ENCODE measurements at places on chromosomes 5 and 9.
A peak's percentile ranks its signal among the peaks of the same experiment; 100 is the strongest.

- DNase-seq: no peak
Observed at GRCh38 chr9:4238522-4238921, 61.3 kb downstream of the GLIS3 start.

DNA sequence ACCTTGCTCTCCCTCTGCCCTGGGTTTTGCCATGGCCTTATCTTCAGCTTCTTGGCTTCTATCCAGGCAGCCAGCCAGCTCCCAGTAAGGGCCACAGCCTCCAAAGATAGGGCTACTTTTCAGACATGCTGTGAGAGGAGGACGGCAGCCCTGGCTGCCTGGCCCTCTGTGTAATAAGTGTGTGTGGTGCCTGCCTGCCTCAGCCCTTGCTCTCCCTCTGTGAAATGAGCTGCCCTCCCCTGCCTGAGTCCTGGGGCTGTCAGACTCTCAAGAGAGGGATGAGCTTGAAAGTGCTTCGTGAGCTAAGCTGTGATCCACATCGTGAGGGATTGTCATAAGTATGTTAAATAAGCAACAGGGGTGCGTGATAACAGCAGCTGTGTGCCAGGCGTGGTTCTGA lies 8.1 kb downstream of the NDST1 start:
- no peak for DNase-seq

GRCh38 chr5:2187687-2188086 lies 305.0 kb upstream of the IRX4 start:
- no peak for DNase-seq

DNA sequence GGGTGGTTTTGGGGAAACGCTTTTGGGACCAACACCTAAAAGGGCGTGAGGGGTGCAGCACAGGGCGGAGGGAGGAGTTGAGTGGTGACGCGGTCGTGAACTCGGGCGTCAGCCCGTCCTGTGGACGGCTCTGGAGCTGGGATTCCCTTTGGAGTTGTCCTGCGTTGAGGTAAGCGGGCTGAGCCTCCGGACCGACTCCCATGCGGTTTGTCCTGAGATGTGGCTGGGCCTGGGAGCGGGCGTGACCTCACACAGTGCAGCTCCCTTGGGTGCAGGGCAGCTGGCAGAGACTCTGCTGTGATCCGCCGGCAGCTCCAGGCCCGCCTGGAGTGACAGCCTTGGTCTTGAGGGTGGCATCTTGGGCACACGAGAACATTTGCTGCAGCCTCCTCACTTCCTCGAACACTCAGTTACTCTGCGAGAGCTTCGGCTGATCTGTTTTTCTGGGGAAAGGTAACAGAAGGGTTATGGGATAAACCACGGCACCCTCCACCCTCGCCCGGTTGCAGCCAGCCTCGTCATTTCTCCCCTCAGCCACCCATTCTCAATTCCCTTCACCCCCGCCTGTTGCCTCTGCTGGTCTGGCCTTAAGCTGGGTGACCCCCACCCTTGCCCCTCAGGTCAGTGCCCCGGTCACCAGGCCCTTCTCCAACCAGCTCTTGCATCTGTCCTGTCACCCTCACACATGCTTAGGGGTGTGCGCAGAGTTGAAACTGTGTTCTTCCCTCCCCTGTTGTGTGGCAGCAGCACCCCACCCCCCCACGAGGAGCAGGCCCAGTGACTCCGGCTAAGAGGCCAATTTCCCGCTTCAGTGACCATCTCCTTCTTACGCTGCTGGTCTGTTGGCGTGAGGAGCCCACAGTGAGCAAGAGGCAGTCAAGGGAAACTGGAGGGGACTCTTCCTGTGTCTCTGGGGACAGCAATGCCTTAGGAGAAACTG lies 94.2 kb upstream of the COL5A1 start:
- DNase-seq: no peak

- no peak for DNase-seq
Observed at GRCh38 chr5:160105686-160106360, 13.4 kb downstream of the PWWP2A start.

DNA sequence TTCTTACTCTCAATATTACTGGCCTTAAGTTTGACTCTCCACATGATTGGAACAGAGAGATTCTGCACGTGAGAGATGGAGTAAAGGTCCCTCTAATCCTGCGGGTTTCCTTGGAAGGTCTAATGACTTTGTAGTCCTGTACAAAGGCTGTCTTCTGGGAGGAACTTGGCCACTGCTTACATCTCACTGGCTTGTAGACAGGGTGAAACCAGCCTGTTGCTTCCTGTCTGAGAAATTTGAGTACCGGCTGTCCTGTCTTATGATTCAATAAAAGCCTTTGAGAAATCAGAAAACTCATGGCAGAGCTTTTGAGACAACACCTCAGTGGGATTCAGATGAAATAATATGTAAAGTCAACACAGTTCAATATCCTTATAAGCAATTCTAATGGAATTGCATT lies 43.0 kb downstream of the IL31RA start:
- no peak for DNase-seq

- no peak for DNase-seq
Observed at GRCh38 chr9:124009531-124010217, 1.9 kb upstream of the LHX2 start.

- DNase-seq: no peak
Observed at GRCh38 chr5:116520771-116521170, 53.9 kb downstream of the SEMA6A start.

DNA sequence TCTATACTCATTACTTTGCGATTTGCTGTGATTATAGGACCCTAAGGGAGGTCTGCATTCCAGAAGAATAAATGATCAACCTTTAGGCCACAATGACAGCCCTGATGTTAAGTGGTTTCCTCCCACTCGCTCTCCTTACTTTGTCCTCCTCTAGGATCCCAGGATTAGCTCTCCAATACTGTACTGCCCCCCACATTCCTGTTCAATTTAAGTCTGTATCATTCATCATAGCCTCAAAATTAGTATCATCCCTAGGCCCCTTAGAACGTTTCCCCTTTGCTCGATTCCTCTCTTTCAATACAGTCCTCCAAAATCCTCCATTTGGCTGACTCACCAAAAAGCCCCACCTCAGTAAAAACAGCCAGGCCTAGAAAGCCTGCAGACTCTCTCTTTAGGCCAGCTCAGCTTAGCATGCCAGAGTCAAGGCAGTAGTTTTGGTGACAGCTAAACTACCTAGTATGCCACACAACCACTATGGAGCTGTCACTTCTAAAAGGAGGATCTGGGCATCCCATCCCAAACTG lies 24.4 kb downstream of the RNF145 start:
- no peak for DNase-seq

- DNase-seq: no peak
Observed at GRCh38 chr5:133934822-133935666, 33.4 kb downstream of the C5orf15 start.

DNA sequence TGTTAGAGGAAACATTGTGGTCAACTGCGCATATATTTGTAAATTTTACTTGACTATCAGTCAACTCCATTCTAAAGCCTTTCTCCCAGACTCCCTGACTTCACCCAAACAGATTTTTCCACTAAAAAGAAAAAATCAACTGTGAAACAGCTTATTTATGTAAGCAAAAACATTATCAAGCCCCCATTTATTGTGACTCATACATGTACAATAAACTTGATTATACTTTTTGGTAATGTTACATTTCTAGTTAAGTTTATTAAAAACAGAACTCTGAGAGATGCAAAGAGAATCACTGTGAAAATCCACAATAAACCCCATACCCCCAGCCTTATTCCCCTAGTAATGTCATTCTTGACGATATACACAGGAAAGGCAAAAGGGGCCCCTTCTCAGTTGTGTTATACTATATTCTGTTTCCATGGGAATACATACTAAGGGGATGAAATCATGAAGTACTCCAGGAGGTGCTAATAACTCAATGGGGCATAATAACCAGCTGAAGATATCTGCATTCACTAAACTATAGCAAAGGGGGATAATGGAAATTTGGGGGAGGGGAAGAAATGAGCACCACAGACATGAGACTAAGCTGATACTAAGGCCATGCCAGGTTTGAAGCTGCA lies 616.0 kb downstream of the ACTL7B start:
- DNase-seq: no peak

DNA sequence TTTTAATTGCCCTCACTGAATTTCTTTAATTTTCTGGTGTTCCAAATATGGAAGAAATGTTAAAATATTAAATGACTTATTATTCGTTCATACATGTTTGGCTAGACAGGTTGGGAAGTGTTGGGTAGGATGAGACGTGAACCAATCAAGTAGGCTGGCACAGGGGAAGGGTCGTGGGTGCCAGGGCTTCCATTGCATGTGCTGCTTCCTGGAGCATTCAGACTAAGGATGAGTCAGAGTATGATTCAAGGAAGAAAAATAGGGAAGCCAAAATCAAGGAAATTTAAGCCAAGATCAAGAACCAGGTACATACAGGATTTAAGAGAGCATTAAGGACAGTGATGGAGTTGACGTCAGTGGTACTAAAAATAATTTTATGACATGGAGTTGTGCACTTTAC lies 2068.0 kb downstream of the MAT2B start:
- no peak for DNase-seq

- DNase-seq: no peak
Observed at GRCh38 chr9:84404095-84404686, 63.6 kb upstream of the SLC28A3 start.

GRCh38 chr9:122158202-122158601 lies 1.4 kb downstream of the NDUFA8 start:
- DNase-seq: no peak

- peak; percentile 40 for DNase-seq
Observed at GRCh38 chr5:22852807-22853660, at the start of gene CDH12. CDH12 (minus strand) TSS chr5:22853344.

DNA sequence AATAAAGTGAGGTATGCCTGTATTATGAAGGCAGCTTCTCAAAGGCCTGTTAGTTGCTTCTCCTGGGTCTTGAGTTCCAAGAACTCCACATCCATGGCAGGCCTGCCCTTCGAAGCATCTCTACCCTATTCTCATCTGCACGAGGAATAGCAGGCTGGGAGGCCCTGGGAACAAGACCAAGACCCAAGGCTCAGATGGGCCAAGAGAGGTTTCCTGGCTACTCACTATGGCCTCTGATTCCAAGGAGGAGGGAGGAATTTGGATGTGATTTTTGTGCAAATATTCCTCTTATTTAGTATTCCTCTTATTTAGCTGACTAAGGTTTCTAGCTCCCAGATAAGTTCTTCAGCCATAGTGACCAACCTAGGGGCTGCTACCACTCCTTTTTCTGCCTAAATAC lies 151.3 kb downstream of the SAXO1 start:
- no peak for DNase-seq

DNA sequence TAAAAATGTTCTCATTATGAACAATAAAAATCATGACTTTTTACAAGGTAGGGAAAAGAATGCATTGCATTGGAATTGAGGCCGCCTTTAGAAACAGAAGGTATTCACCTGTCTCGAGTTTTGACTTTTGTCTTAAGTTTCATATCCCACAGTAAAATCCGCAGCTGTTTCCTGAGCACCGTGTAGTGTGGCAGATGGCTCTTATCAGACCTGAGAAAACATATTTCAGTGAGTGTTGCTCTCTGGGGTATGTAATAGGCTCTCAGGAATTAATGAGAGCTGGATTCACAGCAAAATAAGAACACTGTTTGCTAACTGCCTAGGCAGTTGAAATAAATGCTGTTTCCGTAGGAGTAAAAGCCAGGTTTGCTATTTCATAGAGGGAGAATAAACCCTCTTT lies 221.4 kb downstream of the CFAP90 start:
- DNase-seq: peak; percentile 61

DNA sequence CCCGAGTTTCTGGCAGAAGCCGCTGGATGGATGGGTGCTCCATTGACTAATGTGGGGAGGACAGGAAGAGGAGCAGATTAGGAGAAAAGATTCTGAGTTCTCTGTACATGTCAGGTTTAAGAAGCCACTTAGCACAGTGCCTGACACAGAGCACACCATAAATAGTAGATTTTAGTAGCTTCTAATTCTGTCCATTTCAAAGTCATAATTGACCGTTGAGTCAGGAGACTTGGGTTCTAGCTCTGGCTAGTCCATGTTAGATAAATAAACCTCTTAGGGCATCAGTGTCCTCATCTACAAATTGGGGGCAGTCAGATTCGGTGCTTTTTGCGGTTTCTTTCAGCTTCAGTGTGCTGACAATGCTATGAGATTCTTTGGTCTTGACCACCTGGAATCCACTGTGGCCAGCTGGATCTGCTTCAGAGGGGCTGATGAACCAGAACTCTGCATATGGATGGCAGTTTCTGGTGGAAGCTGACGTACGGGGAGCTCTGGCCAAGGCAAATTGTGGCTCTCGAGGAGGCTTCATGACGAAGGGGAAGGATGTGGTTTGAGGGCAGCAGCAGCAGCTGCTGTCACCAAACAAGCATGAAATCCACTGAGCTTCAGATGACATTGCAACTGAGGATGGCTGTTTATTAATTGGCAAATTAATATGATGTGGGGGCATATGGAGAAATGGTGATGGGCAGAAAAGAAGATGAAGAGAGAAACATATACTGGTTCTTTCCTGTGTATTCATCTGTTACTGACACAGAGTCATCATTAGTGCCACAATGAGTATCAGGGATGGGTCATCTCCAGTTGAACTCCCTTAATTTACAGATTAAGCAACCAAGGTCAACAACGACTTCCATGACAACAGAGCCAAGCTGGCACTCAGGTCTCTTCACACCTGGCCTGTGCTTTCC lies 134.4 kb downstream of the AOPEP start:
- peak; percentile 63 for DNase-seq

- DNase-seq: no peak
Observed at GRCh38 chr5:59517926-59518585, 375.5 kb downstream of the PDE4D start.

- no peak for DNase-seq
Observed at GRCh38 chr5:54884195-54884536, 101.2 kb downstream of the ESM1 start.

GRCh38 chr5:65654713-65655112 lies 29.9 kb downstream of the SHLD3 start:
- DNase-seq: no peak

DNA sequence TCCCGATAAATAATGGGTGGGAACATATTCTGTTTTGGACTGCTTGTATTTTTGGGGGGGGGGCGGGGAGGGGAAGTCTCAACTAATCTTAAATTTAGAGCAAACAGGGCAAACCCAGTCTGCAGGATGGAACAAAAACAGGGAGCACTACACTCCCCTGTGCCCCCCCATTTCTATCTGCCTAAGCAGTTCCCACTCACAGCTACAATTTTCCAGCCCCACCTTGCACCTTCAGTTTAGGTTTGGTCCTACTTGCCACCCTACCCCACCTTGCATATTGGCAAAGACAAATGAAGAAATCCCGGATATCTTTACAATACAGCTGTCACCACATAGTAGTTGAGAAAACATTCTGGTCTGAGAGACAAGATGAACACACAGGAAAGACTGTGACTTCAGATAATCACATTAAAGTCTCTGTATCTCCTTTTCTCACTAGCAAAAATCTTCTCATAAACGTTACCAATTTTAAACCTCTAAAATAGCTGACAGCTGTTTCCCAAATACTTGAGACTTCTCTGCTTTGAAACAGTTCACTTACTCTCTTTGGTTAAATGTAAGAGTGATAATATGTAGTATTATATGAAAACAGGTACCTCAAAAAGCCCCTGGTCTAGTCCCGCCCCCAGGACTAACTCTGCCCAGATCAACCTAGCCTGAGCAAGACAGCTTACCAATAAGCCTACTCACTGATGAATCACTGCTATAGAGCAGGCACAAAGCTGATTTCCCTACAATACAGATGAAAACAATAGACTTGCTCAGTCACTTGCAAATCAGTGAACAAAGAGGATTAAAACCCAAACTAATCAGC lies 5.2 kb upstream of the RAPGEF6 start:
- DNase-seq: no peak

GRCh38 chr9:130189840-130190239 lies 17.6 kb downstream of the NCS1 start:
- DNase-seq: no peak

All from NCI-H510A (cell line).